ENCODE measurements at places on chromosomes 3 and 15. TPM values are rescaled to one million over a fixed set of nuclear protein-coding genes. Genes with fewer than 3 reads are reported as not detected.

DNA sequence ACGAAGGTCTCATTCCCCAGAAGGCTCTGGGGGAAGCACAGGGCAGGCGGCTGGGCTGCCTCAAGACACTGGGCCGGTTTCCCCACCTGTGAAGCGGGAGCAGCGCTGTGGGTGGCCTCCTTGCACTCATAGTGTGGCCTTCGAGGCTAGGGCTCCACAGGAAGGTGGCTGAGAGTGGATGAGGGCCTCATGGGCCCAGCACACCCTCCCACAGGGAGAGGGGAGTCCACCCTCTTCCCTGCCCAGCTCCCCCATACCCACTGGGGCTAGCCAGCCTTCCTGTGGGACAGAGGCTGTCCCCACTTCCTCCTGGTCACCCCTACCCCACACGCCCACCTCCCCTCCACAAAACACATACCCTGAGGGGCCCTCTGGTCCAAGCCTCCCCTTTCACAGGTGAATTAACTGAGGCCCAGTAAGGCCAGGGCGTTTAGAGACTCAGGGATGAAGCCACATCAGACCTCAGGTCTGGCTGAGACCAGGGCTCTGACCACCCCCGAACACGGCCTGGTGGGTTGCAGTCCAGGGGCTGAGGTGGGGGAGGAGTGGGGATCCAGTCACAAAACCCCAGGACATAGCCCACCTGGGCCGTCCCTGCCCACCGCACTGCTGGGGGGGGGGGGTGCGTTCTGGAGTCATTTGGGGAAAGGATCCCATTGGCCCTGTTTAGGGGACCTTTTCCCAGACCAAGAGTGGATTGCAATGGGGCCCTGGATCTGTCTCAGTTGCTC lies 1.1 kb downstream of the ANPEP start:
- H3K36me3 ChIP-seq: no peaks in the 10 kb centered on the region
- H3K4me3 ChIP-seq: no peak overlapping the region
- H3K27me3 ChIP-seq: peaks cover 4% of the 10 kb centered on the region
- peaks cover 3% of the 10 kb centered on the region for H3K4me1 ChIP-seq
- DNase-seq: no peak
- no peak overlapping the region for H3K27ac ChIP-seq

- no peak overlapping the region for H3K27ac ChIP-seq
- DNase-seq: no peak
- no peak overlapping the region for H3K4me3 ChIP-seq
- H3K4me1 ChIP-seq: peaks cover 14% of the 10 kb centered on the region
Measured at GRCh38 chr3:73542136-73542535, 82.6 kb downstream of the PDZRN3 start.

GRCh38 chr3:45218578-45219390 lies 7.3 kb downstream of the TMEM158 start:
- H3K36me3 ChIP-seq: no peaks in the 10 kb centered on the region
- no peak overlapping the region for H3K27ac ChIP-seq
- no peaks in the 10 kb centered on the region for H3K4me1 ChIP-seq

DNA sequence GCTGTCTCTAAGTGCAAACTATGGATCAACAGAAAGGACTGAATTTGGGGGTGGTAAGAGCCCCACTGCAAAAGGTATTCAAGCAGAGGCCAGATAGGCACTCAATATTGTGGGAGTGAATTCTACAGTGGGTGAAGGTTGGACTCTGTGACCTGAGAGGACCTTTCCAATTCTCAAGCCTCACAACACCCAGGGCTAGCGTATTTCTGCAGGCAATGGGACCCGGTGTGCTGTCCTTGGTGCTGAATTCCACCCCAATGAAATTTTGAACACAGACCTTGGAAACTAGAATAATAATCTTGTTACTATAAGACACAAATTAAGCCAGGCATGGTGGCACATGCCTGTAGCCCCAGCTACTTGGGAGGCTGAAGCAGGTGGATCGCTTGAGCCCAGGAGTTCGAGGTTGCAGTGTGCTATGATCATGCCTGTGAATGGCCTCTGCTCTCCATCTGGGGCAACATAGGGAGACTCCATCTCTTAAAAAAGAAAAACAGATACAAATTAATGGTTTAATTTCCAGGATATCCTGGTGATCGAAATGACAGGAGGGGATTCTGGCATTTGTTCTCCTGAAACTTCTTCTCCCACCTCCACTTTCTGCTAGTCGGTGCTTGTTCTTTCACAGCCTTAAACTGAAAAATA lies 135.4 kb downstream of the RAB11A start:
- no peak overlapping the region for H3K27ac ChIP-seq
- DNase-seq: no peak
- no peaks in the 10 kb centered on the region for H3K27me3 ChIP-seq
- H3K36me3 ChIP-seq: no peaks in the 10 kb centered on the region

GRCh38 chr3:71497367-71497897 lies 86.1 kb downstream of the FOXP1 start:
- no peak for DNase-seq
- H3K27ac ChIP-seq: no peak overlapping the region
- H3K4me3 ChIP-seq: no peak overlapping the region
- peaks cover 15% of the 10 kb centered on the region for H3K4me1 ChIP-seq
- no peaks in the 10 kb centered on the region for H3K36me3 ChIP-seq
- no peaks in the 10 kb centered on the region for H3K27me3 ChIP-seq

GRCh38 chr3:89787979-89788378 lies 680.6 kb downstream of the EPHA3 start:
- no peak overlapping the region for H3K27ac ChIP-seq
- H3K4me1 ChIP-seq: no peaks in the 10 kb centered on the region
- no peaks in the 10 kb centered on the region for H3K36me3 ChIP-seq
- no peak overlapping the region for H3K4me3 ChIP-seq
- H3K27me3 ChIP-seq: no peaks in the 10 kb centered on the region

- H3K4me1 ChIP-seq: no peaks in the 10 kb centered on the region
- no peaks in the 10 kb centered on the region for H3K27me3 ChIP-seq
- no peaks in the 10 kb centered on the region for H3K36me3 ChIP-seq
- no peak overlapping the region for H3K27ac ChIP-seq
- no peak overlapping the region for H3K4me3 ChIP-seq
Measured at GRCh38 chr3:125229707-125230106, 17.2 kb upstream of the SLC12A8 start.

DNA sequence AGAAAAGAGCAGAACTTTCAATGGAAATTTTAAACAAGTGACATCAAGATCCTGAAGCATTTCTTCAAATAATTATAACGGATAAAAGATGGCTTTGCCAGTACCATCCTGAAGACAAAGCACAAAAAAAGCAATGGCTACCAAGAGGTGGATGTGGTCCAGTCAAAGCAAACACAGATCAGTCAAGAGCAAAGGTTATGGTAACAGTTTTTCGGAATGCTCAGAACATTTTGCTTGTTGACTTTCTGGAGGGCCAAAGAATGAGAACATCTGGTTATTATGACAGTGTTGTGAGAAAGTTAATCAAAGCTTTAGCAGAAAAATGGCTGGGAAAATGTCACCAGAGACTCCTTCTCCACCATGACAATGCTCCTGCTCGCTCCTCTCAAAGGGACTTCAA lies 31.5 kb downstream of the FEM1B start:
- no peaks in the 10 kb centered on the region for H3K4me1 ChIP-seq
- H3K27ac ChIP-seq: no peak overlapping the region
- H3K4me3 ChIP-seq: no peak overlapping the region
- H3K36me3 ChIP-seq: no peaks in the 10 kb centered on the region
- H3K27me3 ChIP-seq: no peaks in the 10 kb centered on the region

The IL17RD gene
- 28.0 TPM for total RNA-seq

The TLR9 gene
- total RNA-seq: 1.5 TPM

The EIF4E3 gene
- total RNA-seq: 20.3 TPM

The FGF12 gene
- total RNA-seq: 2.8 TPM

Measured in ovary (tissue), 10 donors.